T-helper 17 cell (primary cell): ENCODE measurements at places on chromosomes 13 and 19.
A peak's percentile ranks its signal among the peaks of the same experiment; 100 is the strongest.

- peaks cover 2% of the 10 kb centered on the region for H3K36me3 ChIP-seq
- no peaks in the 10 kb centered on the region for H3K27me3 ChIP-seq
- H3K27ac ChIP-seq: peak overlapping the region; percentile 67
Measured at GRCh38 chr13:29543230-29544215, 52.0 kb downstream of the SLC7A1 start.

- H3K27ac ChIP-seq: peak overlapping the region; percentile 96
- no peak for DNase-seq
- no peaks in the 10 kb centered on the region for H3K36me3 ChIP-seq
- H3K4me1 ChIP-seq: peaks cover 53% of the 10 kb centered on the region
Measured at GRCh38 chr13:40496035-40496810, 170.2 kb downstream of the FOXO1 start.

GRCh38 chr13:106744516-106744915, 176.6 kb upstream of the ARGLU1 start:
- H3K36me3 ChIP-seq: no peaks in the 10 kb centered on the region
- H3K27ac ChIP-seq: no peak overlapping the region
- H3K4me3 ChIP-seq: no peak overlapping the region

GRCh38 chr13:109135018-109135417, 505.6 kb downstream of the MYO16 start:
- DNase-seq: no peak
- no peaks in the 10 kb centered on the region for H3K36me3 ChIP-seq
- H3K27me3 ChIP-seq: peaks cover 20% of the 10 kb centered on the region
- H3K4me1 ChIP-seq: no peaks in the 10 kb centered on the region

DNA sequence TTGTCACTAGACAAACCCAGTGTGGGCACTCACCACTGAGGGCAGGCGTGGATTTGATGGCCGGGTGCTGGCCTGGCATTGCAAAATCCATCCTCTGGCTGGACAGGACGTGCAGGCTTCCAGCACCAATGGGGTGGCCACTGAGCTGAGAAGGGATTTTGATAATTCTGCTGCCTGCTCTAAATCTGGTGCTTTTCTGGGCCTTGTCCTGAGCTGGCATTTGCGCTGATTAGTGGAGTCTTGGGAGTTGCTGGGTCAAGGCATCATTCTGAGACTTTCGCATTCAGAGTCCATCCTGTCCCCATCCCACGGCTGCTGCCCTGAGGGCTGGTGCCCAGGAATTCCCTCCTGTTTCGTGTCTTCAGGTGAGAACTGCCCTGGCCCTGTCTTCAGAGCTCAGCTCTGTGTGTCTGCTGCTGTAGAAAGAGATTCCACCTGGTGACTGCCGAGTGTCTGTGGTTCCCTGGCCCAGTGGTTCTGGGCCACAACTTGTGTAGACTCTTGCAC, 65.9 kb upstream of the MCF2L start:
- peaks cover 29% of the 10 kb centered on the region for H3K27me3 ChIP-seq
- DNase-seq: no peak
- no peaks in the 10 kb centered on the region for H3K36me3 ChIP-seq
- H3K4me3 ChIP-seq: no peak overlapping the region
- H3K27ac ChIP-seq: no peak overlapping the region
- no peaks in the 10 kb centered on the region for H3K4me1 ChIP-seq

DNA sequence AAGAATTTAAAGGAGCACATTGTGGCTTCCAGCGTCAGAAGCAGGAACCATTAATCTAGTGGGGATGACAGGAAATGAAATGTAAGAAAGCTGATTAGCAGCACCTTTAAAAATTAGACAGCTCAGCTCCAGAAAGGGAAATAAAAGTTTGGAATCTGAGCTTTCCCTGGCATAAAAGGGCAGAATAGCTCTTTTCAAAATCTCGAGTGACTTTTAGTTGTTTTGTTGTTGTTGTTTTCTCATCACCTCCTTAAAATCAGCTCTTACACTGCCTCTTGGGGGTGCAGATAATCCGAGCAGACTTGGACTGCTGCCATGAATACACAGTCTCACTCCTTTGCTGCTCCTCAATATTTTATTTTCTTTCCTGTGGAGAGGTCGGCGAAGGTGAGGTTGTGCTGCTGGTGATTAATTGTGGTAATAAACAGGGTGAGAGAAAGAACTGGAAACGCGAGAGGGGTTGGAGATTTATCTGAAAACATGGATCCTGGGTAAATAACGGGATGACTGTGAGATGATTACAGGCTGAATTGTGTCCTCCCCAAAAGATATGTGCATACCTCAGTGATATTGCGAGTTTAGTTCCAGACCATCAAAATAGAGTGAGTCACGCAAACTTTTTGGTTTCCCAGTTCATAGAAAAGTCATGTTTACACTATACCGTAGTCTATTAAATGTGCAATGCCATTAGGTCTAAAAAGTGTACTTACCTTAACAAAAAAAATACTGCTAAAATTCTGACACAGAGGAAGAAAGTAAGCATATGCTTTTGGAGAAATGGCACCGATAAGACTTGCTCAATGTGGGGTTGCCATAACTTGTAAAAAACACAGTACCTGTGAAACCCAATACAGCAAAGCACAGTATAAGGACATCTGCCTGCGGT, 787.7 kb downstream of the UQCRFS1 start:
- H3K36me3 ChIP-seq: no peaks in the 10 kb centered on the region
- no peaks in the 10 kb centered on the region for H3K4me1 ChIP-seq
- H3K27me3 ChIP-seq: no peaks in the 10 kb centered on the region
- H3K27ac ChIP-seq: no peak overlapping the region
- no peak for DNase-seq

DNA sequence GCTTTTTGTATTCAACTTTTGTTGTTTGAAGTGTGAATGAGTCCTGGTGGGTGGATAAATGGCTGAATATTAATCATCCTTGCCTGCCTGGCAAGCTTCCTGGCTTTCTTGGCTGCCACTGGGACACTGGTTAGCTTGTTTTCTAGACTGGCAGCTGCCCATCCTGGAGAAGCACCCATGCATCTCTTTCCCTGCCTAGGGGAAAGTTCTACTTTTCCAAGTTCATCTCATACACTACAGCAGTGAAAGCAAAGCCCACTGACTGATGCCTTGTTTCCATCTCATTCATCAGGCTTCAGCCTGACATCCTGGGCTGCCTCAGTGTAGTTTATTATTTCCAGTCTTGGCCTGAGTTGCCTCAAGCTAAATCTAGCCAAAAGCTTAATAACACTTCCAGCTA, 244.8 kb downstream of the PCDH20 start:
- H3K27ac ChIP-seq: no peak overlapping the region
- H3K36me3 ChIP-seq: no peaks in the 10 kb centered on the region
- H3K4me1 ChIP-seq: no peaks in the 10 kb centered on the region
- H3K27me3 ChIP-seq: no peaks in the 10 kb centered on the region
- H3K4me3 ChIP-seq: no peak overlapping the region
- DNase-seq: no peak

DNA sequence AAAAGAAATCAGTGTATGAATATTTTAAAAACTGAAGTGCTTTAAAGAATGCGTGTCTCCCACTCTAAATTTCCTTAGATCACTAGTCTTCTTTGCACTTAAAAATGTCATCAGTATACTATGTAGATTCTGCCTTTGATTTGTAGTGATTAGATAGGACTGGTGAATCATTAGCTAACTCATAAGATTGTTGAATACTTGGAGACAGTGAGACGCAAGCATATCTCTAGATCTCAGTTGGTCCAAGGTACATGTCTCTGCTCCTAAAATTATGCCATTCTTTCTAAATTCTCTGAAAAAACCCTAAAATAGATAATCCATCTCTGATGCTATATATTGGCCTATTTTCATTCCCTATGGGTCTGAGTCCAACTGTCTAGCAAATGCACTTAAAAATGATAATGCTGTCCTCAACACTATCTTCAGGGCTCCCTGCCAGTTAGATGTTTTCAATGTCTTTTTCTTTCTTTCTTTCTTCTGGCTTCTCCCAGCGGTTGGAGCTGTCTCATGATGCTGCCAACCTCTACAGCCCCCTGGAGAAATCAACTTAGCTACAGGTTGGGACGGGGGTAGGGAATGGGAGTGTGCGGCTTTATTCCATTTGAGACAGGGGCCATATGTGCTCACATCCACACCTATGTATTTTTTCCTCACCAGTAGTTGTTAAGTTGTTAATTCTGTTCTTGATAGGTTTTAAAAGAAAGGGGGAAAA, 301.0 kb downstream of the NDFIP2 start:
- H3K27me3 ChIP-seq: no peaks in the 10 kb centered on the region
- H3K4me3 ChIP-seq: no peak overlapping the region
- no peak for DNase-seq
- H3K4me1 ChIP-seq: no peaks in the 10 kb centered on the region
- H3K27ac ChIP-seq: no peak overlapping the region

- no peak overlapping the region for H3K4me3 ChIP-seq
- no peak overlapping the region for H3K27ac ChIP-seq
- DNase-seq: no peak
Measured at GRCh38 chr13:20350382-20350763, 118.3 kb upstream of the GJB6 start.

- H3K36me3 ChIP-seq: no peaks in the 10 kb centered on the region
- no peak overlapping the region for H3K4me3 ChIP-seq
- H3K27me3 ChIP-seq: peaks cover 27% of the 10 kb centered on the region
- H3K4me1 ChIP-seq: no peaks in the 10 kb centered on the region
- no peak for DNase-seq
Measured at GRCh38 chr13:79646880-79647279, 165.9 kb downstream of the NDFIP2 start.

DNA sequence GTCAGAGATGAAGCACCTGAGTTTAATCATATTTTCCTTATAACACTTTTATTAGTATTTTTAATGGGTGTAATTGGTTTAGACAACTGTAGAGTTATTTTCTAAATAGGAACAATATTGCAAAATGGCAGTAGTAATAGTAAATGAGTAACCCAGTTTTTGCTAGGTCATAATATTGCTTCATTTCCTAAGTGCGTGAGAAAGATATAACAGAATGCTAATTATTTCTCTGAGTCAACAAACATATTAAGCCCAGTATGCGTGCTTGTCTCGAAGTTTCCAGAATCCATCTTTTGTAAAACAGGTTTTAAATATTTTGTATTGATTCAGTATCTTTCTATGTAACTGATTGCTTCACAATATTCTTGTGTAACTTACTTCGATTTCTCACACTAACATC, 315.3 kb downstream of the MYO16 start:
- H3K4me3 ChIP-seq: no peak overlapping the region
- no peaks in the 10 kb centered on the region for H3K4me1 ChIP-seq
- H3K36me3 ChIP-seq: peaks cover 2% of the 10 kb centered on the region
- DNase-seq: no peak
- no peak overlapping the region for H3K27ac ChIP-seq
- peaks cover 23% of the 10 kb centered on the region for H3K27me3 ChIP-seq

DNA sequence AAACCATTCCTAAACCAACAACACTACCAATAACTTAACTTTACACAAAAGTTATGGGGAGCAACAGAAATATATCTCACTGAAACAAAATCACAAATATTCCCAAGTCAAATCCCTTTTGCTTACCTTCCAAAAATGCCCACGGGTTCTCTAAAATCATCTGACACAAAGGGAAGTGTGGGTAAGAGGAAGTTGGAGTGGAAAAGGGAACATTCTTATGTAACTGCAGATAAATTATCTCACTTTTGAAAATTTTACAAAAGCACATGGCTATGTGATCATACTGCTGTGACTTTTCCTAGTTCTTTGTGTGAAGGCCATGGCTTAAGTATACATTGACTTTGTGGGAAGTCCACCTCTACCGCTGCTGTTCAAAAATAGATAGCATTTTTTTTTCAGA, 350.5 kb downstream of the GPC6 start:
- no peaks in the 10 kb centered on the region for H3K36me3 ChIP-seq
- no peaks in the 10 kb centered on the region for H3K27me3 ChIP-seq
- no peak for DNase-seq
- no peak overlapping the region for H3K27ac ChIP-seq
- no peak overlapping the region for H3K4me3 ChIP-seq

- no peaks in the 10 kb centered on the region for H3K4me1 ChIP-seq
- H3K36me3 ChIP-seq: no peaks in the 10 kb centered on the region
- DNase-seq: no peak
Measured at GRCh38 chr13:66693656-66694055, 536.5 kb downstream of the PCDH9 start.

- no peak overlapping the region for H3K4me3 ChIP-seq
- peaks cover 2% of the 10 kb centered on the region for H3K36me3 ChIP-seq
- peaks cover 3% of the 10 kb centered on the region for H3K4me1 ChIP-seq
- peaks cover 53% of the 10 kb centered on the region for H3K27me3 ChIP-seq
- DNase-seq: no peak
Measured at GRCh38 chr13:112447306-112447705, 71.2 kb downstream of the SPACA7 start.

GRCh38 chr13:53050151-53050550, 21.5 kb downstream of the OLFM4 start:
- H3K4me3 ChIP-seq: no peak overlapping the region
- no peaks in the 10 kb centered on the region for H3K4me1 ChIP-seq
- H3K36me3 ChIP-seq: no peaks in the 10 kb centered on the region
- no peak overlapping the region for H3K27ac ChIP-seq

DNA sequence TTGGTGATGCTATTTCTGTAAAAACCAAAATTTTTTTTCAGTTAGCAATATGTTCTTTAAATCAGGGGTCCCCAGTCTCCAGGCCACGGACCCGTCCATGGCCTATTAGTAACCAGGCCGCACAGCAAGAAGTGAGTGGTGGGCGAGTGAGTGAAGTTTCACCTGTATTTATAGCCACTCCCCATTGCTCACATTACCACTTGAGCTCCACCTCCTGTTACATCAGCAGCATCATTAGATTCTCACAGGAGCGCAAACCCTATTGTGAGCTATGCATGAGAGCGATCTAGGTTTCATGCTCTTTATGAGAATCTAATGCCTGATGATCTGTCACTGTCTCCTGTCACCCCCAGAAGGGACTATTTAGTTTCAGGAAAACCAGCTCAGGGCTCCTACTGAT, 58.9 kb upstream of the SLC7A1 start:
- no peak for DNase-seq
- H3K4me3 ChIP-seq: no peak overlapping the region
- peaks cover 23% of the 10 kb centered on the region for H3K27me3 ChIP-seq
- H3K4me1 ChIP-seq: no peaks in the 10 kb centered on the region

DNA sequence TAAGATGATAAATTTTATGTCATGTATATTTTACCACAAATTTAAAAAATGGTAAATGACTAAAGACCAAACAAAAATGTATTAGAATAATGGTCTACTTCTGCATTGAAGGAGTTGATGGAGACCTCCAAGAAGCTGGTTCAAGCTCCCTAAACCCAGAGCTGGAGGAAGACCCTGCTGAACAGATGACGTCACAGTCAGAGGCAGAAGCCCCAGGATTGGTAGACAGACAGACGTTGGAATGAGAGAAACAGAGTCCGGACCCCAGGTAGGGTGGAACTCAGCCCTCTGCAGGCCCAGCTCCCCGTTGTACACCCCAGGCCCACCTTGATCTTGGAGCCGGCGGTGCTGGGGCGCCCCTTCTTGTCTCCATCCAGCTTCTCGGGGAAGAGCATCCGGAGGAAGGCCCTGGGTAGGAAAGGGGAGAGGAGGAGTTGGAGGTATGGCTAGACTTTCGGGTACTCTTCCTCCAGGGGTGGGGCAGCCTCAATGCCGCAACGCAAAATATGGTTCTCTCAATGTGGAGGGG, 25.7 kb upstream of the ZNF414 start:
- no peak for DNase-seq
- H3K36me3 ChIP-seq: peaks cover 9% of the 10 kb centered on the region
- no peaks in the 10 kb centered on the region for H3K27me3 ChIP-seq
- H3K4me1 ChIP-seq: peaks cover 2% of the 10 kb centered on the region
- no peak overlapping the region for H3K4me3 ChIP-seq
